ENCODE measurements at places on chromosomes 2 and 18. TPM values are rescaled to one million over a fixed set of nuclear protein-coding genes. Genes with fewer than 3 reads are reported as not detected.
A peak's percentile ranks its signal among the peaks of the same experiment; 100 is the strongest.

DNA sequence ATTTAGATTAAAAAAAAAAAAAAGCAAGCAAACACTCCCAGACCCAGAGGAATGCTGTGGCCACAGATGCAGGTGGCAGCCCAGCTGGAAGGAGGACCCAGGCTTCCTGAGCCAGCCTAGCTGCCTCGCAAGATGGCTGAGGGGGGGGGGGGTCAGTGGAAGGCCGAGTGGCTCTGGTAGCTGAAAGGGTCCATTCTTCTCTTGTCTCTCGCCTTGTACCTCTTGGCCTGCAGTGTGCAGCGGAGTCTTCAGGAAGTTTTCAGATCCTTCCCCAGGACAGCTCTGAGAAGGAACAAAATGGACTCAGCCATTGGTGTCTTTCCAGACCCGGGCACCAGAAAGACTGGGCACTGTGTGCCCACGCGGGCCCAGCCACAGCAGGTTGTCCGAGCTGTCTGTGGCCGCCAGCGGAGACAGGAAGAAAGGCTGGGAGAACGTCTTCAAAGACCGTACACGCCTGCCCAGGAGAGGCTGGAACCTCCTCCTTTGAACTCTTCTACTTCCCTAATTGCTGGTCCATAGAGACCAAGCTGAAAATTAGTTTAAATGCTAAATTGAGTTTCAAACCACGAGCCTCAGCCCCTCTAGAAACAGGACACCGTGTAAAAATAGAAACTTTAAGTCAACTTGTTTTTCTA is 21.3 kb downstream of the APCDD1 start:
- peak; percentile 36 for DNase-seq

Gene SNORC
- total RNA-seq = 4.7 TPM

DNA sequence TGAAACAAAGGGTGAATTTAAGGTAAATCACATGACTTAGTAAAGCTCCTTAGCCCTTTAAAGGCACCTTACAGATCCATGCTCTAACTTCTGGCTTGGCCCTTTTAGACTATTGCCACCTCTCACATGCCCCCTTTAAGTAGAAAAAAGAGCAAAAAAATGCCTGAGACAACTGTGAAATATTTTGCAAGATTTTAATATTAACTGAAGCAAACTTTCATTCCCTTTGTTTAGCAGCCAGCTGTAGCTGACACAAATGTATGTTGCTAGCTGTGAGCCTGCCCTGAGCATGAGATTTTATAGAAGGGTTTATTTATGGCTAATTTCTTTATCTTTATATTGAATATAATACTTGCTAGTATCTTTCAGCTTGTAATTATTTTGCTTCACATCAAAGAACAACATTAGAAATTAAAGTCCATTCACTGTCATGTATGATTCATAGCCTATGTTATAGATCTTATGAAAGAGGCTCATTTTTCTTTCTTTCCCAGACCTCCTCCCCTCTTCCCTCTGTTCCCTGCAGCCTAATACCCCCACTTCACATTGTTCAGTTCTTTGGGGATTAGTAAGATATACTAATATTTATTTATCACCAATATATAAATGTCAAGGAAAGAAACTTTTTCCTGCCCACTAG is 637.2 kb upstream of the ZEB2 start:
- DNase-seq = no peak

GRCh38 chr2:197804758-197805714 is 643 bp downstream of the PLCL1 start:
- no peak for DNase-seq

DNA sequence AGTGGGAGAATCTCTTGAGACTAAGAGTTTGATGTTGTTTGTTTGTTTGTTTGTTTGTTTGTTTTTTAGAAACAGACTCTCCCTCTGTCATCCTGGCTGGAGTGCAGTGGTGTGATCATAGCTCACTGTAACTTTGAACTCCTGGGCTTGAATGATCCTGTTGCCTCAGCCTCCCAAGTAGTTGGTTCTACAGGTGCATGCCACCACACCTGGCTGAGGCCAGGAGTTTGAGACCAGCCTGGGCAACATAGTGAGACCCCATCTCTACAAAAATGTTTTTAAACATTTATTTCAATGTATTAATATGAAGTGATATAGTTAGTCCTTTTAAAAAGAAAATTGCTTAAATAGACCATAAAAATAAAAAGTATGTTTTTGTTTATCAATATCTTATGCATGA is 35.6 kb downstream of the MAP3K19 start:
- no peak for DNase-seq

DNA sequence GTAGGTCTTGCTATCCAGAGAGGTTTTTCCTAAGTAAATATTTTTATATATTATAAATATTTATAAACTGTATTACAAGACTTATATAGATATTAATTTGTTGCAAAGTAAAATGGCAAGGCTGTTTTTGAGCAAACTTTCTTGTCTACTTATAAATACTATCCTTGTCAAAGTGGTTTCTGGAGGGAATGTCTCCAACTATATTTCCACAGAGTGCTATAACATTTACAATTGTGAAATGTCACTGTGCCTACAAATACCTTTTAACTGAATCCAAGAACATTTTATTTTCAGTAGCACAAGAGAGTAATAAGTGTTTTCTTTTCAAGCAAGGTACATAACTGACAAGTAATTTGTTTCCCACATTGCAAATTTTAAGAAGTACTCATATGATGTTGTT is 256.8 kb downstream of the ZNF385B start:
- no peak for DNase-seq

Gene STARD6
- not detected for total RNA-seq

GRCh38 chr18:56289381-56289780 is 349.0 kb downstream of the TXNL1 start:
- DNase-seq = no peak

- DNase-seq = no peak
These were observed 37.7 kb downstream of the ANKRD12 start for GRCh38 chr18:9174302-9174701.

DNA sequence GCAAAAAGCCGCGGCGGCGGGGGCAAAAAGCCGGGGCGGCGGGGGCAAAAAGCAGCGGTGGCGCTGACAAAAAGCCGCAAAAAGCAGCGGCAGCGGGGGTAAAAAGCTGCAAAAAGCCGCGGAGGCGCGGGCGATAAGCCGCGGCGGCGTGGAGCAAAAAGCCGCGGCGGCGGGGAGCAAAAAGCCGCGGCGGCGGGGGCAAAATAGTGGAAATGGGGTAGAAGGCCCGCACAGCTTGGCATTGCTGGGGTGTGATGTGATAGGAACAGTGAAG is 450.1 kb downstream of the ANKRD30B start:
- no peak for DNase-seq

Gene REG1B
- not detected for total RNA-seq

DNA sequence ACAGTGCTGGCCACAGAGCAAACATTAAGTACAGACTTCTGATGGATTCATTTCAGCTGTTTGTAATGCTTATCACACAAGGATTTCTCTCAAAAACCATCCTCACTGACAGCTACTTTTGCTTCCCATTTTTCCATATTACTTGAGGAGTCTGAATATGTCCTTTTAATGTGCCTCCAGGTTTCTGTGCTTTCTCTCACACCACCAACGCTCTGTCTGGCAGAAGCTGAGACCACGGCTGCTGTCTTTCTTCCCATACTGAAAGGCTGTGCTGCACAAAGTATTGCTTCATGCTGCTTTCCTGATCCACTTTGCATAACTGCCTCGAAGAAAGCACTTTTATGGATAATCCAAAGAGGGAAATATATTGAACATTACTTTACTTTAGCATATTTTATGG is 312.1 kb upstream of the ZEB2 start:
- DNase-seq = peak; percentile 28

- no peak for DNase-seq
These were observed 669.5 kb upstream of the REG3G start for GRCh38 chr2:78355967-78356366.

- no peak for DNase-seq
These were observed 303.9 kb upstream of the DLGAP1 start for GRCh38 chr18:4758980-4759379.

Gene WBP1
- total RNA-seq = 53.6 TPM

- DNase-seq = no peak
These were observed 113.7 kb downstream of the B3GNT2 start for GRCh38 chr2:62309465-62310091.

- DNase-seq = no peak
These were observed 74.5 kb downstream of the CAB39 start for GRCh38 chr2:230787101-230787500.

- no peak for DNase-seq
These were observed 233.7 kb upstream of the EPC2 start for GRCh38 chr2:148410899-148411298.

Gene CRYGC
- not detected for total RNA-seq

- no peak for DNase-seq
These were observed 193.2 kb downstream of the CCDC85A start for GRCh38 chr2:56376699-56377665.

GRCh38 chr2:20534913-20535801 is 88.3 kb downstream of the RHOB start:
- no peak for DNase-seq

Gene TNP1
- not detected for total RNA-seq

GRCh38 chr18:27556741-27557140 is 371.6 kb upstream of the CHST9 start:
- DNase-seq = no peak

GRCh38 chr2:164220265-164220664 is 401.0 kb downstream of the GRB14 start:
- no peak for DNase-seq

- DNase-seq = no peak
These were observed 77.5 kb downstream of the EPHA4 start for GRCh38 chr2:221494556-221494955.

GRCh38 chr2:200782251-200782650 is 29.5 kb upstream of the BZW1 start:
- DNase-seq = no peak

Gene G6PC2
- total RNA-seq = not detected

Gene TEKT4
- not detected for total RNA-seq

DNA sequence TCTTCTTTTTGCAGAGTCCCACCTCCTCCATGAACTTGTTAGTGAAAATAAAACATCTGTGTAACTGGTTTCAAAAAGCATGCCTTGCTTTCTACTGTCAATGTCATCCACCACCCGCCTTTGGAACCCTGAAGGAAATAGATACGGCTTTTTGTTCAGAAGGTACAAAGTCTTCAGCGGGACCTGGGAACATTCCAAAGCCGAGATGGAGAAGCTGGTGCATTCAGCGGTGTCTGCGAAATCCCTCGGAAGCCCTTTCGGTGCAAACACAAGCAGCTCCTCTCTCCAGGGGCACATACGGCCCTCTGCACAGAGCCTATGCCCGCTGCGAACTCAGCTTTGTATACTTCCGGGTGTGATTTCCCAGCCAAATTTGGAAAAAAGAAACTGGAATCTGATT is 555.8 kb upstream of the SALL3 start:
- no peak for DNase-seq

GRCh38 chr2:27493948-27494283 is 1.1 kb downstream of the FNDC4 start:
- no peak for DNase-seq

Gene FBXO48
- total RNA-seq = 2.0 TPM

Gene SMIM21
- not detected for total RNA-seq

- no peak for DNase-seq
These were observed 242.3 kb downstream of the SETBP1 start for GRCh38 chr18:44922968-44923367.

- no peak for DNase-seq
These were observed 24.5 kb downstream of the TMEM177 start for GRCh38 chr2:119703526-119703925.

DNA sequence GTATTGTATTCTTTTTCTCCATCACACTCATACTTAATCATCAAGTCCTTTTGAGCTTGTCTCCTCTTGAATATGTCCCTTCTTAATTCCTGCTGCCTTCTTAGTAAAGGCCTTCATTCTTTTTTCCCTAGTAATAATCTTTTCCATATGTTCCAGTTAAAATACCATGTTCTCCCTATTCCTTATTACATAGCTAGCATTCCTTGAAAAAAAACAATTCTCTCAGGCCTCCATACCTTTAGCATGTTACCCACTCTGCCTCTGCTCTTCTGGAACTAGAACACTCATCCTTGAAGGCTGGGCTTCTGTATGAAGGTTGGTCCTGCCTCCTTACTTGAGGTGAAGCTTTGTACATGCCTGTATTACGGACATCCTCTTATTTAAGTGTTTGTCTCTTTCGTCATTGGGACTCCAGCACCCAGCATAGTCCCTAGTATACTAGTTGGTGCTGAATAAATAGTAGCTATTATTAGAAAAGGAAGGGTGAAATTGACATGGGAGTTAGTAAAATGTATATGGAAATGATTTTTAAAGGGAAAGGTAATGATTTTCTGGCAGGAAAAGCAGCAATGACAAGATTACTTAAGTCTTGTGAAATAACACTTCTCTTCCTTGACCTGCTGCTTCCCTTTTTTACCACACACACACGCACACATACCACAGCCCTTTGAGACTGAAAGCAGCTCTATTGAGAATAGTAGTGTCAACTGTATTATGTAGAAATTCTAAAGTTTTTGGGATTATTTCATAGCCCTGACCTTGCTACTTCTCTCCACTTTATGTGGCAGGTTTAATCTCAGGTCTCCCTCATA is 45.6 kb downstream of the REL start:
- no peak for DNase-seq

DNA sequence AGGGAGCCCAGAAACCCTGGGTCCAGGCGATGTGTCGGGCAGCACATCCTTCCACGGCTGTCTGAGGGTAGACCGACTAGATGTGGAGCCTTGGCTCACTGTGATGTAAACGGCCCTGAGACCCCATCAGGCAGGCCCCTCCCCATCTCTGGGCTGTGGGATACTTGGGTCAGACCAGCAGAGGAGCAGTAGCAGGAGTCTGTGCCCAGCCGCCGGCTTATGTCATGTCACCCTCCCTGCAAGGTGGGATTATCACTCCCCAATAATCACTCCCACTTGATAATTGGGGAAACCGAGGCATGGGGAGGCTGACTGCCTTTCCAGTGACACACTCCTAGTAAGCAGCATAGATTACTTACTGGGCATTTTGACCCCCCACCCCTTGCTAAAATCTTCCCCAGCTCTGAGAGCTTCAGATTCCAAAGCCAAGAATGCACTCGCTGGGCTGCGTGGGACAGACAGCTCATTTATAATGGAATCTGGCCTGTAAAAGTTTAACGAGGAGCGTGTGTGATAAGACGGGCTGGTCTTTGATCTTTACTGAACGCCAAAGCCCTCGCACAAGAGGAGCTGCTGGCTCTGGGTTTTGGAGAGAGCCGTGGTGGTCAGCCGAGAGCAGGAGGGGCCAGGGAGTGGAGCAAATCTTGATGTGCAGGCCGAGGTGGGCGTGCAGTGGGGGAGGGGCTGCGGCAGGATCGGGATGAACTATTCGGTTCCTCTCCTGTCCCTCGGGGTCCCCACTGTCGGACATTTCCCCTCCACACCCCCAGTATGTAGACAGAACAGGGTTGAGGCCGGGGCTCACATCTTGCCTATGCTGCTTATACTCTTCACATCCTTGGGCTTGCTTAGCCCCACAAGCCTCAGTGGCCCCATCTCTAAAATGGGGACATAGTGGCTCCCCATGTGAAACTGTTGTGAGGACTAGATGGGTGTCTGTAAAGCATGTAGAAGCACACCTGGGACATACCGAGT is 200.0 kb downstream of the GLI2 start:
- no peak for DNase-seq
